ENCODE measurements at places on chromosomes 12 and 14.

DNA sequence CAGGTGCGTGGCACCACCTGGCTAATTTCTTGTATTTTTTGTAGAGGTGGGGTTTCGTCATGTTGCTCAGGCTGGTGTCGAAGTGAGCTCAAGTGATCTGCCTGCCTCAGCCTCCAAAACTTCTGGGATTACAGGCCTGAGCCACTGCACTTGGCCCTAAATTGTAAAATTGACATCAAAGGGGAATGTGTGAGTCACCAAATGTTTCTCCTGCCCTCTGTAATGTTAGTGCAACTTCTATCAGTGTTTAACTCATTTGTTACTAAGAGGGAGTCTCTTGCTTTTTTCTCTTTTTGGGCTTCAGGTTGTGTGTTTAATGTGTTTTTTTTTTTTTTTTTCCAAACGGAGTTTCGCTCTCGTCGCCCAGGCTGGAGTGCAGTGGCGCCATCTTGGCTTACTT, 2.3 kb downstream of the TULP3 start:
- DNase-seq, result peak; percentile 94

GRCh38 chr12:53053218-53054111, 3.6 kb downstream of the TNS2 start:
- DNase-seq, result no peak

DNA sequence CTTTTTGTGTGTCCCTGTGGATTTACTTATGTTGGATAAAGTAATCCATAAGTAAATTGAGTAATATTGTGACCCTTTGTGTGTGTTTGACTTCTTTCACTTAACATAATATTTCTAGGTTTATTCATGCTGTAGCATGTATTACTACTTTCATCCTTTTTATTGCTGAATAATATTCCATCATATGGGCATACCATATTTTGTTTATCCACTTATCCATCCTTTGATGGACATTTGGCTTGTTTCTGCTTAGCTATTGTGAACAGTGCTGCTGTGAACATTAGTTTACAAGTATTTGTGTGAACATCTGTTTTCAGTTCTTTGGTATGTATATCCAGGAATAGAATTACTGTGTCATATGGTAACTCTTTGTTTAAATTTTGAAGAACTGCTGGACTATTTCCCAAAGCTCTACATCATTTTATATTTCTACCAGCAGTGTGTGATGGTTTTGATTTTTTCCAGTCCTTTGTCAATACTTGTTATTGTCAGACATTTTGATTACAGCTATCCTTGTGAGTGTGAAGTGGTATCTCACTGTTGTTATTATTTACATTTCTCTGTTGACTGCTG, 25.2 kb downstream of the G2E3 start:
- DNase-seq, result no peak

DNA sequence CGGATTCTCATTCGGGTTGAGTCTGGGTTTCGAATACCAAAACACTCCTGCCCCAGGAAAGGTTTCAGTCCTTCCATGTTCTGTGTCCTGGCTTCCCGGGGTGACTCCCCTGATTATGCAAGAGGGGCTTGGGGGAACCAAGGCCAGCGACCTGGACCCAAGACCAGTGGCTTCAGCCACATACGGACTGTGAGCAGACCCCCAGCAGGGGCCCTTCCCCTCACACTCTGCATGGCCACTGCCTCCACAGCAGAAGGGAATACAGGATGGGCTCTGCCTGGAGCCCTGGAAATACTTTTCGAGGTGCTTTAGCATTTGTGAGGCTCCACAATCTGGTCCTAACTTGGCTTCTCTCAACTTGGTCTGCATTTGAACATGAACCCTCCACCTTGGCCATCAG, 19.1 kb downstream of the HDAC7 start:
- DNase-seq, result no peak

DNA sequence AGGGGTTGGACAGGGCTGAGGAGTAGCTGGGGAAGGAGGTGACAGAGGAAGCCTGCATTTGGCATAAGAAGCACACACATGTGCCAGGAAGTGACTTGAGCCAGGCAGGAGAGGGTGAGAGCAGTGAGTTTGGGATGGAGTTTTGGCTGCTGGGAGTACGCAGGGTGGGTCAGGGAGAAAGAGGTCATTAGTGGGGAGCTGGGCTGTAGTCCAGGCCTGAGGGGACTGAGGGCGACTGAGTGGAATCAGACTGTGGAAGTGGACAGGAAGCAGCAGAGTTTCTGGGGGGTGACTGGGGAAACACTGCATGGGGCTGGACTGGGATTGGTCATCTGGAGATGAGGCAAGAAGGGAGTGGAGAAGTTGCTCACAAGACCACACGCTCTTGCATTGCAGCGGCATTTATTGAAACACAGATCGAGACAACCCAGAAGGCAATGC, 7.6 kb downstream of the KRT85 start:
- peak; percentile 11 for DNase-seq

- DNase-seq, result peak; percentile 90
Measured at GRCh38 chr12:91249518-91250272, 67.1 kb upstream of the DCN start.

DNA sequence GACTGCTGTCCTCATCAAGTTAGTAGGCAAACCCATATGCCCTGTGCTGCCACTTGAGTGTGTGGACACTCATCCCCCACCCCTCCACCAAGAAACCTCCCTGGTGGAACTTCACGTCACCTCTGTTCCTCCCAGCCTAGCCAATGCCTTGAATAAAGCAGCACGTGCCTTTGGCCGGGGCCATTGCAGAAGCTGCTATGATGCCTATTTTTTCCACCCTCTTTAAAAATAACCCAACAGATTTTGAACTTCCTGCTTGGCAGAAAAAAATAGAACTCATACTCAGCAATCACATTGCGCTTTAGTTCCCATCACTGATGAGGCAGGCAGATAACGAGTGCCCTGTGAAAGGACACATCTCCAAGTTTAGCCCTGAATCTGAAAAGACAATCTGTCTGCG, 23.1 kb upstream of the PWP1 start:
- no peak for DNase-seq

DNA sequence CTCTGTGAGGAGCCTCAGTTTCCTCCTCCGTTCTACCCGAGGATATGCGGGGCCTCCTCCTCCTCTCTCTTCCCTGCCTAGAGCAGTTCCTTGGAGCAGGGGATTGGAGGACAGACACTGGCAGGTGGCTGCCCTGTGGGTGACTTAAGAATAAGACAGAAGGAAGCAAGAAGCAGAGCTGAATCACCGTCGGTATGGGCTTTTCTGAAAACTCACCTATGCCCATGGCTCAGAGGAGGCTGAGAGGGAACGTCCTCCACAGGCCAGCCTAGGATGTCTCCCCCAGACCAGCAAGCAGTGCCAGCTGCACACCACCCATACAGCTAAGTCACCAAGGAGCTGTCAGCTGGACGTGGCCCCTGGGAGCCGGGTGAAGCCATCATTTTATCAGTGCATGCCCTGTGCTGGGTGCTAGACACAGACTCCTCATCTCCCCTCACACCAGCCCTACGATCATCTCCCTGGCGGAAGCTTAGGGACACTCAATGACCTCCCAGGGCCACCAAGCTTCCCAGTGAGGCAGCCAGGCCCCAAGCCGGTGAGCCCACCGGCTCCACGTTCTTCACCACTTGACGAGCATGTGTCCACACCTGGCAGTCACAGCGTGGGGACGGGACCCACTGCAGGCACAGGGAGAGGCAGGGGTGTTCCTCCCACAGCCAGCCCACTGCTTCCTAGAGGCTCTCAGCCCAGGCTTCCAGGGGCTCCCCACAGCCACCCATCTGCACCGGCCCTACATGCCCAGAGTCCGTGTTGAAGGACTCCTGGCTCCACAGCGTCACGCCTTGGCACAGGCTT, 21.4 kb downstream of the ITPK1 start:
- no peak for DNase-seq

DNA sequence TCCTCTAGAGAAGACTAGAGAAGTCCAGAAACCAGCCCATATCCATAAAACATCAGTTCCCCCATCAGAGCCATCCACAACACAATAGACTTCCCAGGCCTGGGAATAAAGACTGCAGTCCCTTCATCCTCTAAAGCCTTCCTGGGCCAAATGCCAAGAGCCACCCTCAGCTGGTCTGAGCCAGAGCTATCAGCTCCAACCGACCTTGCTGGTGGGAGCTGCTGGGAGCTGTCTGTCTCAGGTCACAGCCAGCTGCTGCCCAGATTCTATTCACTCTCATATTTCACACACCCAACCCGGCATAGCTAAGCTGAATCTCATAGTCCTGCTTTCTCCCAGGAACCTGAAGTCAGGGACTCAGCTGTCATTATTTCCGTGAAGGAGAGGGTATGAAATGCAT, 10.9 kb upstream of the TFCP2 start:
- DNase-seq, result peak; percentile 21

GRCh38 chr12:69067713-69068112, 134.7 kb upstream of the CPM start:
- no peak for DNase-seq

DNA sequence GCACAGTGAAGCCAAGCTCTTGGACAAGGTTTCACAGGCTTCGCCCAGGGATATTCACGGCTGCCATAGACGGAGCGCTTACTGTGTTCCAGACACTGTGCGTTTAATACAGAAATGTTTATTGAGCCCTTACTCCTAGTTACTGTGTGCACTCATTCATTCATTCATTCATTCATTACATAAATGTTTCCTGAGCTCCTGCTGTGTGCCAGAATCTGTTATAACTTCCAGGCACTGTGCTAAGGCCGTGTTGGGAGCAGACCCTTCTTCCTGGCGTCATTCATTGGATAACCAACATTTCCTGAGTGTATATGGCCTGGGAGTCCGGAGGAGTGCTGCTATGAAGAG, 760 bp upstream of the MED13L start:
- DNase-seq, result no peak

- no peak for DNase-seq
Measured at GRCh38 chr12:103928682-103929045, 1.5 kb upstream of the HSP90B1 start.

DNA sequence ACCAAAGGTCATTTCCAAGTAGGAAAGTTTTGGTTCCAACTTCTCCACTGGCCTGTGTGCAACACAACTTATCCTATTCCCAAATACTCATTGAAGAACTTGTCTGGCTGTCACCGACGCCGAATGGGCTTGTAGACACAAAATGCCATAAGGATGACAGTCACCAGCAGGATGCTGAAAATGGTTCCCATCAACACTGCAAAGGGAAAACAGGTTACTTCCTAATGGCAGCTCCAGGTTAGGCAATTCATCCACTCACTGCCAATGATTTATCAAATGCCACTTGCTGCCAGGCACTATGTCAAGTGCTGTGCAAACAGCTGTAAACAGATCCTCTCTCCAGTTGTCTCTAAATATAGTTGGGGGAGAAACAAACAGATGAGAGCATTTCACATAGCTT, 6.1 kb downstream of the C12orf76 start:
- DNase-seq, result no peak

- DNase-seq, result no peak
Measured at GRCh38 chr12:131164096-131164872, 210.6 kb downstream of the ADGRD1 start.

DNA sequence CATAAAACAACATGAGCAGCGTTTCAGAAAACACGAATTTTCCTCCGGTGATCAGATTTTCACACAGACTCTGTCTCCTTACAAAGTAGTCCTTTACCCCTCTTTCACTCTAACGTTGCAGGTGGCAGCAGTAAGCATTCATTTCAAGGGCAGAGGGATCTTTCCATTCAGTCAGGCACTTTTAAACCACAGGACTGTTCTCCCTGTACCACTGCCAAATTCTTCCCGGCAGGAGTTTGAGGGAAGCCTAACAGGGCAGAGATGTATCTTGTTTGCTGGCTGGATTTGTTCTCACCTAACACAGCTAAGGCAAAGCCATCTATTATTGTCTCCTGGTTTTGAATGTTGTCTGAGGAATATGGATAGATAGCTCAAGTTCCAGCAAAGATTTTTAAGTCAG, 1187.3 kb upstream of the SEL1L start:
- no peak for DNase-seq

DNA sequence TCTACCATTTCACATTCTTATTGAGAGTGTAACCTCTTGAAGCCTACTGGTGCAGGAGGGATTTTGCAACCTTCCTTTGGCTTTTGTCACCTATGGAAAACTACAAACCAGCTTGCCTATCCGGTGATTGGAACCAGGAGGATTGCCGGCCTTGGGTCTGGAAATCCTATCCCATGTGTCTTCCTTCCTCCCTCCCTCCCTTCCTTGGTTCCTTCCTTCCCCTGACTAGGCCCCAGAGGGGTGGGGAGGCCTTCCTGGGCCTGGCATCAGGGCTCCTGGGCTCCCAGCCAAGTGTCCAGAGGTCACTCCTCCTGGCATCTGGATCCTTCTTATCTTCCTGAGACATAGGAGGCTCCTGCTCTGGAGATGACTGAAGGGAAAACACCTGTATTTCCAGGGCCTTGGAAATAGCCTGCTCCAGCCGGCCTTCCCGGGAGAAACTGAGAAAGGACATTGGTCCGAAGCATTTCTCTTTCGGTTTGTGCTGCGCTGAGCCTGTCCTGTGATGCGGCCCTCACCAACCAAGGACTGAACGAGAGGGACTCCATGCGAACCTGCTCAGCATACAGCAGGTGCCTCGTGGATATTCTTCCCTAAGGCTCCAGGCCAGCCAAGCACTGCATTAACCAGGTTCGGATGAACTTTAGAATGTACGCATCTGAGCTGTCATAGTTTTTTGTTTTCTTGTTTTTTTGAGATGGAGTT, 43.4 kb downstream of the PSMA6 start:
- no peak for DNase-seq

- DNase-seq, result no peak
Measured at GRCh38 chr12:21239866-21240265, 94.9 kb downstream of the SLCO1A2 start.

- peak; percentile 67 for DNase-seq
Measured at GRCh38 chr12:19575337-19576243, 136.3 kb downstream of the AEBP2 start.

DNA sequence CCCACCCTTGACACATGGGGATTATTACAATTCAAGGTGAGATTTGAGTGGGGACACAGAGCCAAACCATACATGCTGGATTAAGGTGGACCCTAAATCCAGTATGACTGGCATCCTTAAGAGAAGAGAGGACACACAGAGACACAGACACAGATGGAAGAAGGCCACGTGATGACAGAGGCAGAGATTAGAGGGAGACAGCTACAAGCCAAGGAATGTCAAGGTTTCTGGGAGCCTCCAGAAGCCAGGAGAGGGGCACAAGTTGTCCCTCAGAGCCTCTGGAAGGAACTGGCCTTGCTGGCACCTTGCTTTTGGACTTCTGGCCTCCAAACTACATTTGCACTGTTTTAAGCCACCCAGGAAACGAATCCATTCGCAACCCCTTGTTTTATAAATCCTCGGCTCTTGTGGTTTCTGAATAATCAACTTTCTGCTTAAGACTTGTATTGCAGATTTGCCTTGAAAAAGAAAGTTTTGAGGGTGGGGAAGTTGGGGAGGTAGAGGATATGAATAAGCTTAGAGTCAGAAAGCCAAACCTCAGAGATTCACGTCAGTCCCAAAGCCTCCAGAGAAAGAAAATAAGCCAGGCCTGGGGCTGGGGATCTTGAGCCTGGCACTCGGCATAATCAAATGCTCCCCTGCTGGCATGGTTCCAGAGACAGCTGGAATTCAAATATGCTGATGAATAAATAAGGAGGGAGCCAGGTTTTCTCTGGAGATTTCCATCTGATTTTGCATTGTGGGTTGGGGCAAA, 224.2 kb upstream of the PWP1 start:
- peak; percentile 76 for DNase-seq

GRCh38 chr12:119942386-119942785, 46.6 kb upstream of the BICDL1 start:
- no peak for DNase-seq

- DNase-seq, result no peak
Measured at GRCh38 chr12:38907201-38907923, 2.0 kb upstream of the CPNE8 start.

- DNase-seq, result no peak
Measured at GRCh38 chr14:44609876-44610510, 102.9 kb upstream of the FSCB start.

- peak; percentile 6 for DNase-seq
Measured at GRCh38 chr14:82855912-82856391, 1322.3 kb upstream of the SEL1L start.

- DNase-seq, result peak; percentile 61
Measured at GRCh38 chr12:75759842-75760572, 248.6 kb upstream of the KRR1 start.
